Esophagus muscularis mucosa (tissue), 4 donors: ENCODE measurements at places on chromosomes 5 and 9. TPM values are rescaled to one million over a fixed set of nuclear protein-coding genes. Genes with fewer than 3 reads are reported as not detected.

NR6A1 gene
- 2.0 TPM for total RNA-seq

TXNDC8 gene
- total RNA-seq: not detected

HTR4 gene
- total RNA-seq: 0.42 TPM

LIFR gene
- 95.2 TPM for total RNA-seq

TNFSF15 gene
- 0.83 TPM for total RNA-seq

DIRAS2 gene
- total RNA-seq: not detected

LHX2 gene
- not detected for total RNA-seq

PCDHGB3 gene
- total RNA-seq: 2.5 TPM

FOXD4L3 gene
- not detected for total RNA-seq

IFNA21 gene
- not detected for total RNA-seq

PAEP gene
- not detected for total RNA-seq

PCDHB2 gene
- total RNA-seq: 3.0 TPM

PGM5 gene
- 580 TPM for total RNA-seq

SCGB3A2 gene
- total RNA-seq: not detected

THBS4 gene
- 25.6 TPM for total RNA-seq

RANBP3L gene
- total RNA-seq: 2.8 TPM

SAXO1 gene
- not detected for total RNA-seq

PRR7 gene
- 0.42 TPM for total RNA-seq

F2R gene
- total RNA-seq: 14.1 TPM

STRBP gene
- total RNA-seq: 12.9 TPM

TAF11L5 gene
- not detected for total RNA-seq

PCDHB1 gene
- not detected for total RNA-seq

GRM6 gene
- total RNA-seq: not detected

ADRA1B gene
- total RNA-seq: 2.8 TPM

SLC6A18 gene
- total RNA-seq: not detected

PCSK1 gene
- 1.3 TPM for total RNA-seq
